ENCODE measurements at places on chromosomes 5 and 9.

- DNase-seq = no peak
Measured at GRCh38 chr5:171525085-171525484, 105.6 kb downstream of the FGF18 start.

DNA sequence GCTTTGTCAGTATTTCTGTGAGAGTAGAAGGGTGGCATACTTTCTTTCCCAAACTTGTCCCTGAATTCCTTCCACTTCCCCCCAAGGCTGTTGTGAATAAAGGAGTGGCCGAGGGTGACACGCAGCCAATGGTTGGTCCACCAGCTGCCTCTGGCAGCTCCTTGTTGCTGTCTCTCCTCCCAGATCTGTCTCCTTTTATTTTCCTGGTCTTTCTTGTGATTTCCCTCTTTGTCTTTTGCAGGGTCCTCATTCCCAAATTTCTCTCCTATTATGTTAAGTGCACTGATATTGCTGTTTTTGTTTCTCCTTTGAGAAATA is 137.5 kb upstream of the HMHB1 start:
- DNase-seq = no peak

DNA sequence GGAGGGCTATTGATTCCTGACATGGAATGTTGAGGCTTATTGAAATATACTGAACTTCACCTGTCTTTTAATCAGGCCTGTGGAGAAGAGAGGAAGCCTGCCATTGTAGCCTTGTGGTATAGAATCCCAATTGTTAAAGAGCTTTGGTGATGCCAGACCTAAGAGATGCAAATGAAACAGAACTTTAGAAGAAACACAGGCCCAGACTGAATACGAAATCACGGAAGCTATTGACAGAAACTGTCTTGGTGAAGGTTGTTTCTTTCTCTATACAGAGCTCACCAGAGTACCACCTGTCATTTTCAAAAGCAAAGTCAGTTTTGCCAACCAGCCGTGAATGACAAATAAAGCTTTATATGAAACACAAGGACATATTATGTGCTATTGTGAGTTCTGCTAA is 660.3 kb downstream of the ISL1 start:
- DNase-seq = no peak

- DNase-seq = no peak
Measured at GRCh38 chr9:92620845-92621244, 49.1 kb downstream of the IPPK start.

DNA sequence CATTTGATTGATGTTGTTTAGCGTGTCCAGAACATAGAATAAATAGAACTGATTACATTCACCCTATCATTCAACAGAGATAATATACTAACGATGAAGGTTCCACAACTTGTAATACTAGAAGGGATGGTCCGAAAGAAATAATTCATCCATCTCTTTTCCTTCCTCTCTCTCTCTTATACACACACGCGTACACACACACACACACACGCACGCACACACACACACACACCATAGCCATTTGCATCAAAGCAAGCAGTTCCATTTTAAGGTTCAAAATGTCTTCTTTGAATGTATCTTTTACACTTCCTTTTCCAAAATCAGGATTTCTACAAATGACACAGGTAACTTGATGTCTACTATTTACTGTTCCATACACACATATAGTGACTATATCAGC is 887 bp downstream of the GDA start:
- DNase-seq = no peak
